ENCODE measurements at places on chromosomes 7 and 10.

GRCh38 chr7:77800158-77800557 lies 1.6 kb downstream of the PHTF2 start:
- DNase-seq, result no peak

DNA sequence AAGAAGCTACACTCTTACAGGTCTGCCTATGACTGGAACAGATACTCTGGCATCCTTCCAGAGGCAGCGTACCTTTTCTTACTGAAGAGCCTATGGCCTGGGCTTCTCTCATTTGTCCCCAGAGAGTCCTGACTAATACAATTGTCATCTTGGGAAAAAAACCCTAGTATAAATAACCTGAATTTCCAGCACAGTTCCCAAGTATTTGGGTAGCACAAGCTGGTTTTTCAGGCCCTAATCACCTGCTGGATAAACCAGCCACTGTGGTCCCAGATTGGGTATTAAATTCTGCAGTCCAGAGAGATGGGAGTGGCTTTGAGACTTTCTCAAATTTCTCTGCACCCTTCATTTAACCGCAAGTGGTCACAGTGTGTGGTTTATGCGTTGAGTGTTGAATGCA lies 186.8 kb upstream of the NEBL start:
- no peak for DNase-seq

GRCh38 chr7:359766-360361 lies 69.9 kb downstream of the FOXL3 start:
- no peak for DNase-seq

GRCh38 chr10:78516236-78516635 lies 482.6 kb downstream of the RPS24 start:
- DNase-seq, result no peak

- no peak for DNase-seq
These were observed 330.8 kb downstream of the DPP6 start for GRCh38 chr7:154383045-154383444.

- DNase-seq, result no peak
These were observed 2.0 kb downstream of the PLXNA4 start for GRCh38 chr7:132574223-132574622.

- no peak for DNase-seq
These were observed 75.2 kb downstream of the INSIG1 start for GRCh38 chr7:155372782-155373358.

GRCh38 chr7:42314696-42315095 lies 77.7 kb upstream of the GLI3 start:
- DNase-seq, result no peak

DNA sequence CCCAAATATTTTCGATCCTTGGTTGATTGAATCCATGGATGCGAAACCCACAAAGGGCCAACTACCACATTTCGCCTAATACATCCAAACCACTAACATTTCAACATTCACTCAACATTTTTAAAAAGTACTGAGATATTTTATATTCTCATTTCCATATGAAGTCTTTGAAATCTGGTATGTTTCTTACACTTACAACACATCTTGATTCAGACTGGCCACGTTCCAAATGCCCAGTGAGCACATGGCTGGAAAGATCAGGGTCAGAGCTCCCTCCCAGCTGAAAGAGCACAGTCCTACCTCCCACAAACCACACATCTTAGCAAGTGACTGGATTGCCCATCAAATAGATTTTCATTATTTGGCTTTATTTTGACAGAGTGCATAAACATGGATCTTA lies 18.9 kb downstream of the NCAPG2 start:
- DNase-seq, result no peak

- no peak for DNase-seq
These were observed 51.8 kb downstream of the CAV1 start for GRCh38 chr7:116576350-116577319.

- DNase-seq, result no peak
These were observed 5.9 kb upstream of the SGMS1 start for GRCh38 chr10:50629495-50630122.

- no peak for DNase-seq
These were observed 14.8 kb downstream of the TPK1 start for GRCh38 chr7:144821067-144821466.

DNA sequence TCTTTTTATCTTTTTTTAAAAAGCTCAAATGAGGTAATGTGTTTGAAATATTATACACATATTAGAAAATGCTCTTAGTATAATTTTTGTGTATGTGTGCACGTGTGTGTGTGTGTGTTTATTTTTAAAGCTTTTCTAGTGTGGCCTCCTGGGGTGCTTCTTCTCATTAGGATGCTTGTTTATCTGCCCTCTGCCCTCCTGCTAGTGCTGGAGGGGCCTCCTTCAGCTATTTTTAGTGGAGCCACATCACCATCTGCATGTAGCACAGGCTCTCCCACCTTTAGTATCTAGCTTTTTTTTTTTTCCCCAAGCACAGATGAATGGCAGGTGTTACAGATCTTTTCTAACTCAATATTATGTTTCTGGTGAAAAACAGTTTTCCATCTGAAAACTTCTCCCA lies 155.7 kb upstream of the TMEM229A start:
- no peak for DNase-seq

DNA sequence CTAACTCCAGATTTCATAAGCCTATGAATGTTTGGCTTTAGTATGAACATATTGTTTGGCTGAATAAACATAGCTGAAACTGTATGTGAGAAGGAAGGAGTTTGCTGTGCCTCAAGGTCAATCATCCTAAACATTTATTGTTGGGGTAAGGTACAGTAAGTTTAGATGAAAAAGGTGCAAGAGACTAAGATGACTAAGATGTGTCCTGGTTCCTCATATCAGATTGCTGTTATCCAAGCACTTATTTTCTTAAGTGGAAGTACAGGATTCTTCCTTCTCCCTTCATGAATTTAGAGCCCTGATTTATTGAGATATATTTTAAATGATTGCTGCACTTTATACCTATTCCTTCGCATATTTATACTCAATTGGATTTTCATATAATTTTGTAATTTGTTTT lies 12.2 kb downstream of the MDFIC start:
- no peak for DNase-seq

- DNase-seq, result no peak
These were observed 72.6 kb downstream of the SHH start for GRCh38 chr7:155739538-155740143.

DNA sequence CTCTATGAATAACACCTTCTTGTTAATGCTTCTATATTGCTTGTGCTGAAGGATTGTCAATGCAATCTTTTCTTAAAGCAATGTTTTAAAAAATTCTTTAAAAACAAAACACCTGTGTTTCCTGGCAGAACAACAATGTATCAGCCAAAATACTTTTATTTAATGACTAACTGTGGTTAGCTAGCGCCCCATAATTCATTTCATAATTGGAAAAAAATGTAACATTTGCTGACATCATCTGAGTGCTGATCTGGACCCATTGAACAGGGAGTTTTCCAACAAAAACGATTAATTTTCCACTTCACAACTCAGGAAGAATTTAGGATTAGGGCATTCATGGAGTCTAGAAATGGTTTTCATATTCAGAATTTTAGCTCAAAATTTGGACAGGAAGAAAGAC lies 137.6 kb upstream of the CDK6 start:
- DNase-seq, result no peak

GRCh38 chr10:48792687-48793096 lies 108.0 kb downstream of the WDFY4 start:
- peak; percentile 48 for DNase-seq

DNA sequence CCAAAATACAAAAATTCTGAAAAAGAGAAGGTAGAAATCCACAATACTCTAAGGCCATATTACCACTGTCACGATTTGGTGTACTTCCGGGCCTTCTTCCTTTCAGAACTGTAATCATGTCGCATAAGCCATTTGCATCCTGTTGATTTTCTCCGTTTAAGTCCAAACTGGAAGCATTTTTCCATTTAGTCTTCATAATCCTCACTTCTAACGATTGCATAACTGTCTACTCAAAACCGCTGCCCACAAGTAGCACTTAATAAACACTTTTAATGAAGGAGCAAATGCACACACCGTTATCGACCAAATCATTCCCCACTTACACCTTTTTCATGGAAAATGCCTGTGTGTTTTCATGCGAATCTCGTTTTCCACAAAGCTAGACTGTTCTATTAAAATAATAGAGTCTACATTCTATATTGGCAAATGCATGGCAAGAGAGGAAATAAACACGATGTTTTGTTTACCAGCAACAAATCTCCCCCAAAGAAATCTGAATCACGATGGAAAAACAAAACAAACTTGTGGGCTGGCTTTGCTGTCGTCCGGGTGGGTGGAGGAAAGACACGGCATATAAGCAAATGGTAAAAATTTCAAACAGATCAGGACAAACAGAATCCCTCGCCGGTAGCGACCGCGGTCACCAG lies 1.0 kb downstream of the ATE1 start:
- no peak for DNase-seq

DNA sequence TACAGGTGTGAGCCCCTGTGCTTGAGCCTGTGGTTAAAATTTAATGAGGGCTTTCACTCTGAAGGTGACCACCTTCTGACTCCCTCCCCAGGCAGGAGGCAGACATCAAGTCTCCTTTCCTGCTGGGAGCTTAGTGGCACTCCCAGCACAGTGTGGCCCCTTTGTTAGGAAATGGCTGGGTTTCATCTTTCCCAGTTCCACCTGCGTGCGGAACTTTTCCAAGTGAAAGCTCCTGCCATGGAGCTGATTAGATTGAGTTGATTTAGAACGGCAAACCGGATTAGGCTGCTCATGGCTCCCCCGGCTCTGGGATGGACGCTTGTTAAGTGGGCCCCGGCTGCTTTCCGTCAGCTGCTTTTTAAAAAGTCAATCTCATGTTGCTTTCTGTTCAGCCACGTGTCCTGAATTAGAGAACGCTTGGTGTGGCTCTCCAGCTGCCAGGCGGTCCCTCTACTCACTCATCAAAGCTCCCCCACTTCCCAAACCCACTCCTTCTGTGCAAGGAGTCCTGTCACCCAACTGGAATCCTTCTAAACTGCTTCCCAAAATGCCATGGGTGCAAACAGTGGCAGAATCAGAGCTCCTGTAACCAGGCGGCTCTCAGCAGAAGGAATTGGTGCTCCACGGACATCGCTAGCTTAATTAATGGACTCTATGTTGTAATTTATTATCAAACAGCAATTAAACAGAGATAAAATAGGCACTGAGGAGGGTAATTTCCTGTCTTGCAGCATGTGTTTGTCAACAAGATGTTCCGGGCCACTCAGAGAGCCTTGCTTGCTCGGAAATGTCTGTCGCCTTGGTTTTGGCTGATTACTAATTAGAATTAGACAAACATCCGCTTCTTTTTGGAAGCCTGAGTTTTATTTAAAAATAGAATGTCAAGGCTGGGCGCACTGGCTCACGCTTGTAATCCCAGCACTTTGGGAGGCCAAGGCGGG lies 551.2 kb downstream of the GALNT17 start:
- DNase-seq, result peak; percentile 40

DNA sequence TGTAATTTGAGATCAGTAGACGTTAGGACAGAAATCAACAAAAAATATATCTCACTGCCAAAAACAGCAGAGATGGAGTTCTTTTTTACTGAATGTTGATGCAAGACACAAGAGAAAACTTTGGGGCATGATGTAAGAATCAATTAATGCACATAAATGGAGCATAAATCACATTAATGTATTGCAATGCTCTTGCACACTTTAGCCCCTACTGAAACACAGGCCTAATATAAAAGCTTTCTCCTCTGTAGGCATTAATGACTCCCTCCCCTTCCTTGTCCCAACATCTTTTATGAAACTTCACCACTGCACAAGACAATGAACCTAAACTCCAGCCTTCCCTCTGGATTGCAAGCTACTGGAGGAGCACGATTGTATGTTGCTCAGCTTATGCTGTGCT lies 58.8 kb downstream of the CACNA2D1 start:
- DNase-seq, result no peak

- no peak for DNase-seq
These were observed 49.2 kb upstream of the KCNMA1 start for GRCh38 chr10:77686650-77687417.

DNA sequence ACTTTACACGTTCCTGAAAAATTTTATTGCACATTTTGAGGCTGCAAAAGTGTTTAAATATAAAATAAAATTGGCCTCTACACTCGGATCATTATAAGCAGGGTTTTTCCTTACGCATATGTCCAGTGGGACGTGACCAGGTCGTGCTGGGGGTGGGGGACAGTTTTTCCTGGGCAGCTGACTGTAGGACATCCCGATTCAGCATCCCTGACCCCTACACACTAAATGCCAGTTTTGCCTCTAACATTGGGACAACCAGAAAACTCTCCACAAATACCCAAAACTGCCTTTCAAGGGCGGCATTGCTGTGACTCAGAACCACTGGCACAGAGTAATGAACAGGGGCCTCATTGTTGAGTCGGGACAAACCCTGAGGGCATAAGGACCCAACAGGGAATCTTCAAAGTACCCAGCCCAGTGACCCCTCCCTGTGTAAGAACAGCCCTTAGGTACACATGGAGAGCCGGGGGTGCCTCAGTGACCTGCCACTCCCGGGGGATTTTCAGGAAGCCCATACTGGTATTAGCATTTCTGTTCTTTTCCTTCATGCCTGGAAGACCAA lies 170.6 kb downstream of the ARHGAP21 start:
- peak; percentile 11 for DNase-seq

DNA sequence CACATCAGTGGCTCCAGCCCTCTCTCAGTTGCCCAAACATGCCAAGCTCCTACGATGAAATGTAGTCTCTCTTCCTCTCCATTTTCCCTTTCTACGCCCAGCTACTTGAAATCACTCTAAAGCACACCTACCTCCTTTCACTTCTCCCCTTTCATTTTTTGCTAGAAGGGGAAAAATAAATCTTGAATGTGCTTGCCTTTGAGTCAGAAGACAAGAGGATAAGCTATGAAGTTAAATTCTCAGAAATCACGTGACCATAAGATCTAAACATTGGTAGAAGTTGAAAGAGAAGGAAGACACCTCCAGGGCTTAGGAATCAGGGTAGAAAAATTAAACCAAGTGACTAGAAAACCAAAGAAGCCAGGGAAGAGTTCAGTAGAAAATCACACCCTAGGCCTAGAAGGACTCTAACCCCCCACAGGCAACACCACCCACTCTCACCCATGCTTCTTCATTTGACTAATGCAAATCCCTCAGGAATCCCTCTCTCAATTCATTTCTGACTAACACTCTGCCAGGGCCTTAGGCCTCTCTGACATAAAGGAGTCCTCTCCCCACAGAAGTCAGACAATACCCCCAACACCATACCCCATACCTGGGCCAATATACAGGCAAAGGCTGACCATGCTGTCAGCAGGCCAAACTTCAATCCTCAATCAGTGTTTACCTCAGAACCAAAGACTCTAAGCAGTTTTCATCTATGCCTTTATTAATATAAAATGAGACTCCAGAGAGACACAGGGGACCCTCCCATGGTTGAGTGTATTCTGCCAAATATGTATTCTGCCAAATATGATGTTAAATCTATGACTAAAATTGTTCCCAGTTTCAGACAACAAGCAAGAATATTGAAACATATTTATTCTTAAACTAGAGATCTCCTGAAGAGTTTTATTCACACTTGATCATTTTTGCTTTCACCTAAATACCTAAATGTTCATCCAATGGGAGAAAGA lies 84.8 kb downstream of the ELMO1 start:
- no peak for DNase-seq

- no peak for DNase-seq
These were observed 1.7 kb downstream of the TCAF1 start for GRCh38 chr7:143900230-143900766.

- DNase-seq, result no peak
These were observed 53.9 kb downstream of the ARHGAP22 start for GRCh38 chr10:48550977-48551376.

- DNase-seq, result peak; percentile 76
These were observed 520 bp downstream of the CPA5 start for GRCh38 chr7:130345136-130345535.
